ENCODE measurements at places on chromosomes 1 and 21. TPM values are rescaled to one million over a fixed set of nuclear protein-coding genes. Genes with fewer than 3 reads are reported as not detected.

SERPINC1 gene
- 0.31 TPM for total RNA-seq

TESK2 gene
- 3.5 TPM for total RNA-seq

DNA sequence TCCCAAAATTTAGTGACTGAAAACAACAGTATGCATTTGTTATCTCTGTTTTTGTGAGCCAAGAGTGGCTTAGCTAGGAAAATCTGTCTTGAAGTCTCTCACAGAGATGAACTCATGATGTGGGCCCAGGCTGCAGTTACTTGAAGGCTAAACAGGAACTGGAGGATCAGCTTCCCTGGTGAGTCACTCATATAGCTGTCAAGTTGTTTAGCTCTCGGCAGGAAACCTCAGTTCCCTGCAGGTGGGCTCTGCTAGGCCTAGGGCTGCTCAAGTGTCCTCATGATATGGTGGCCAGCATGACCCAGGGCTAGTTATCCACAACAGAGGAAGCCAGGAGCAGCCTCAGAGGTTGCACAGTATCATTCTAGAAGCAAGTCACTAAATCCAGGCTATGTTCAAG is 30.2 kb upstream of the DDX59 start:
- DNase-seq: no peak

- no peak for DNase-seq
These were observed 428.3 kb downstream of the KIF26B start for GRCh38 chr1:245583081-245583480.

DNA sequence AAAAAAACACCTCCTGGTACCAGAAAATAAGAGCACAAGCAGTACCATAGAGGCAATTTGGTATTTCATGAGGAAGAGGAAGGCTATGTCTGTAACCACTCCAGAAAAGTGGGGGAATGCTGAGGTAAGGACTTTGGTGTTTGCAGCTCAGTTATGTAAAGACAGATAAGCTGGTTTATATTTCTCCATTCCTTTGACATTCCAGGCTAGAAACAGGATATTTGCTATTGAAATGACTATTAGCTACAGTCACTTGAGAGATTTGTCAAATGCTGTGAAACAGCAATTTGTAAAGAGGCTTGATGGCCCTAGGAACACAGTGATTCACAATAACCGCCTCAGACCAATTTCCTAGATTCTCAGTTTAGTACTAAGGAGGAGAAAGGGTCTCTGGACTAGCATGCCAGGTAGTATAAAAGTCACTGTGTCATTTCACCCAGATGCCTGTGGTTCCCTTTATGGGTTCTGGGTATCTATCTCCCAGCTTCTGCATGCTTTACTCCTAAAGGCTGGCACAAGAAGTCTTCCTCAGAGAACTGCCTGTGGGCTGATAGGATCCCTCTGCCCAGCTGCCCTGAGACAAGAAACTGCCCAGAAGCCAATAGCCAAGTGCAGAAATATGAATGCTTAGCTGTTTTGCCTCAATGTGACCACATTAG is 80.5 kb downstream of the VCAM1 start:
- DNase-seq: no peak

All from right atrium auricular region (tissue), 2 donors.